ENCODE measurements at places on chromosomes 16 and 17. TPM values are rescaled to one million over a fixed set of nuclear protein-coding genes. Genes with fewer than 3 reads are reported as not detected.

The BCAR1 gene
- 86.5 TPM for total RNA-seq

- DNase-seq, result no peak
Measured at GRCh38 chr16:11182411-11182810, 73.6 kb downstream of the SOCS1 start.

GRCh38 chr17:74280093-74280513, 6.1 kb downstream of the DNAI2 start:
- DNase-seq, result no peak

GRCh38 chr16:68642436-68643101, 2.5 kb upstream of the CDH3 start:
- no peak for DNase-seq

DNA sequence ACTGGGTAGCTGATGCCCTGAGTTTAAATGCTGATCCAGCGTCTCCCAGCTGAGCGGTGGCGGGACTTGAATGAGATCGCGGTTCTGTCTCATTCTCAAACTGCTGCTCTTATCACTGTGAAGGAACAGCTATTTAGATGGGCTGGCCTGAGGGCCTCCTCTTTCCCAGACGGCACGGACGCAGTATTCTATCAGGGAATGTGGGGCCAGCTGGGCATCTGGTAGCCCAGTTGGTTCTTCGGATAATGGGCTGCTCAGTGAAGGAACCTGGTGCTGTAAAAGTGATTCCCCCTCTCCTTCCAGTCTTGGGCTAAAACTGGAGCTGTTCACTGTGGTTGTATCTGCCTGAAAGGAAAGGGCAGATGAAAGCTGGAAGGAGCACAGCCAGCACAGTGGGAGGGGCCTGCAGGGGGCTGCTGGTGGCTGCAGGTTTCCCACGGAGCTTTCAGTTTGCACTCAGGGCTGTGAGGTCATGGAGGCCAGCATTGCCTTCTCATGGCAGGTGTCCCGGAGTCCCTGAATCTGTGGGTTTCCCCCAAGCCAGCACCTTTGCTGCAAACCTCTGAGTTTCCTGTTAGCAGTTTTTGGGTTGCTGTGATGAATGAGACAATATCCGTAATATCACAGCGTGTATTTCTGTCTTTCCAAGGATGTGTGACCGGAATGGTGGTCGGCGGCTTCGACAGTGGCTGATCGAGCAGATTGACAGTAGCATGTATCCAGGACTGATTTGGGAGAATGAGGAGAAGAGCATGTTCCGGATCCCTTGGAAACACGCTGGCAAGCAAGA, 3.6 kb downstream of the IRF8 start:
- no peak for DNase-seq

All from mesenteric fat pad (tissue), 1 donor.